ENCODE measurements at places on chromosomes 12 and 14.

DNA sequence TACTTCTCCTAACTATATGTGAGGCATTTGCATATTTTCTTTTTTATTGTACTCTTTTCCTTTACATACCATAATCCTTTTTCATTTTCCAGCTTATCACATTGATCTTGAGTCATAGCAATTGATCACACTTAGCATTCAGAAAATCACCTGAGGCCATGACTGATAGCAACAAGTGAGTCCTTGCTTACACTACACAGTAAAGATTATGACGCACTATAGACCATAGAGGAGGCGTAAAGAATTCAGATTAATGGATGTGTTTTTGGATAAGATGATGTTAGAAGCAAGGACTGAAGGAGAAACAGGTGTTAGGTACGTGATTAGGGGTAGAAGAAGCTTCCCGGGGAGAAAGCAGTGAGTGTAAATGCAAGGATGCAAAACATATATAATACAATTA lies 637.7 kb downstream of the ETNK1 start:
- no peak for DNase-seq

DNA sequence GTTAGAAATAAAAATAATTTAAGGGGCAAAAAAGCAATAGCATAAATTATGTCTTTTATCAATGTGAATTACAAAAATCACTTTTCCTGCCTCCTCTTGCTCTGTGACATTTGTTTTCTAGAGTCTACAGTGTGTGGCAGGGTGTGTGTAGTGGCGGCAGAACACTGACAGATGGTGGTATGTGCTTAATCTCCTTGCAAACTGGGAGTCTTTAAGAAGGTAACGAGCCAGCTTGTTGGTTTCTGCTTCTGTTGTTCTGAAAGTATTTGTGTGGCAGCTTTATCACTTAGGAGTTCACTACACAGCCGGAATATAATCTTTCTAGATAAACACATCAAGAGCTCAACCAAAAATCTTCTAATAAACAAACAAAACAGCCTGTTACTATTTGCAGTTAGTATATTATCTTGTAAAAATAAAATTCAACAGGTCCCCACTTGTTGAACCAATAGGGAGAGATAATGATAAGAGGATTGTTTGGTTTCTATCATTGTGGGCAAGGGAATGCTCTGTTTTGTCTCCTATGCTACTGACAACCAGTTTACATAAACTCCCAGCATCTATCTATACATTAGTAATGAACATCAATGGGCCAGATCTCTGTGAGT lies 13.0 kb downstream of the CDKL1 start:
- DNase-seq = no peak

GRCh38 chr12:42508913-42509460 lies 80.6 kb downstream of the PRICKLE1 start:
- DNase-seq = no peak

- no peak for DNase-seq
These were observed 130.8 kb upstream of the CNTN1 start for GRCh38 chr12:40561395-40561966.

DNA sequence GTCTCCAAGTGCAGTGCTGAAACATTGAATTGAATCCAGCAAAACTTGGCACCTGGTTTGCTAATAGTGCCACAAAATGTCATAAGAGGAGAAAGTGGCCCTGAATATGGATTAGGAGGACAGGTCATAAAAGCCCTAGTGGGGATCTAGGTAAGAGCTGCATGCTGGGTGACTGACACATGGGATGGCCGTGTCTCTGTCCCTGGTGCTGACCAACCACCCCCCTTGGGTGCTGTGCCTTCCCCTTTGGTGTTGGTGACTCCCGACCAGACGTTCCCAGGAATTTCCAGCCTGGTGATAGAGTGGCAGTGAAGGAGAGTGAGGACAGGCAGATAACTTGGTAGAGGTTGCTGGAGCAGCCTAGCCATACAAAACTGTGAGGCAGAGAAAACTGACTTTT lies 142.8 kb downstream of the VRK1 start:
- no peak for DNase-seq

GRCh38 chr12:44771485-44772021 lies 104.6 kb downstream of the NELL2 start:
- DNase-seq = no peak

- DNase-seq = peak; percentile 70
These were observed at the start of gene FAIM2 for GRCh38 chr12:49903700-49904423. Gene FAIM2 (minus strand): TSS chr12:49903900. CDS start chr12:49903792, 108 bp downstream.

DNA sequence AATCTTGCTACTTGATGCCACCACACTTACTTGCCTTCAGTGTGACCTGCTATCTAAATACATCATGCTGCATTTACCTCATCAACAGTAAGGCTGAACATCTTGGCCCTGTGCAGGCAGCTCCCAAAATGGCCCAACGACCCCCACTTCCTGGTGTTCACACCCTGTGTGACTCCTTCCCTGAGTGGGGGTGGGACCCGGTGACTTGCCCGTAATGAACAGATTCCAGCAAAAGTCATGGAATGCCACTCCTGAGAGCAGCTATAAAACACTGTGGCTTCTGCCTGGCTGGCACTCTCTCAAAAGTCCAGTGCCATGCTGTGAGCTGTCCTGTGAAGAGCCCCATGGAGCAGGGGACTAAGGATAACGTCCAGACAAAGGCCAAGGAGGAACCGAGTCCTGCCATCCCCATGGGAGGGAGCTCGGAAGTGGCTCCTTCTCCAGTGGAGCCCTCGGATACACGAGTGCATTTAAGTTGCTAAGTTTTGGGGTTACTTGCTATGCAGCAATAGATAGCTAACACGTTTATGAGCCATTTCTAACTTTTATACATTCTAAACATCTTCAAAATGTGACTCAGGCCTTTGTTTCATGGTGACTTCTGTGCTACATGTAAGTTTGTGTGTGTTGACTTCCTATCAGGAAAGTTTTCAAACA lies 33.0 kb downstream of the P2RX2 start:
- no peak for DNase-seq

- DNase-seq = no peak
These were observed 26.9 kb downstream of the TTC6 start for GRCh38 chr14:37622231-37622923.

- no peak for DNase-seq
These were observed 50.0 kb upstream of the PRIMA1 start for GRCh38 chr14:93838238-93838637.

GRCh38 chr12:76878099-76878898 lies 520 bp downstream of the CSRP2 start:
- DNase-seq = no peak

GRCh38 chr12:57823131-57823907 lies 4.8 kb upstream of the AVIL start:
- no peak for DNase-seq

DNA sequence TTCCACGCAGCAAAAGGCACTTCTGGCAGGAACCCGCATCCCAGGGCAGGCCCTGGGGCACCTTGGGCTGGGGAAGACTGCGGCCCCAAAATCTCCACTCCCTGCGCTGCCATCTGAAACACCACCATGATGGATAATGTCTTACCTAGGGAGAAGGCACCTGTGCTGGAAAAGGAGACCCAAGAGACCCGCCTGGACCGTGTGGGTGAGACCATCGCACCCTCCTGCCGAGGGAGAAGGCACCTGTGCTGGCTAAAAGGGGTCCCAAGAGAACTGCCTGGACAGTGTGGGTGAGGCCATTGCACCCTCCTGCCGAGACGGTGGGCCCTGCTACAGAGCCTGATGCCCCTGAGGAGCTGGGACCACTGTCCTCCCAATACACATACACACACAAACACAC lies 24.8 kb upstream of the INF2 start:
- DNase-seq = no peak

DNA sequence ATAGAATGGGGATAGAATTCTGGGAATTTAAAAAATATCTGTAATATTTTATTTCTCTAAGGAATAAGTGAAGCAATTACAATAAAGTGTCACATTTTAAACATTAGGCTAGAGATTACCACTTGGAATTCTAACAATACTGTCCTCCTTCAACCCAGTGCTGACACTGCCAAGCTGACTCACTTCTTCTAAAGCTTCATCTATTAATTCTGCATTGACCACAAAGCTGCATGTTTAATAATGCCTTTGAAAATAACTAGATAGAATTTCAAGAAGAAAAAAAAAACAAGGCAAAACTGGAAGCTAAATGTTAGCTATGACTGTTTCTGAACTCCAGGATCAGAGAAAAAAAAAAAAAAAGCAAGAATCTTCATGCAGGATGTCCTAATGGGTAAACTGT lies 970.7 kb upstream of the FBXO33 start:
- no peak for DNase-seq

GRCh38 chr14:52735921-52736489 lies 6.0 kb downstream of the STYX start:
- DNase-seq = no peak

GRCh38 chr14:44897845-44898151 lies 63.9 kb downstream of the KLHL28 start:
- DNase-seq = no peak

- DNase-seq = no peak
These were observed 64.2 kb upstream of the IFNG-AS1 start for GRCh38 chr12:67925077-67925476.

DNA sequence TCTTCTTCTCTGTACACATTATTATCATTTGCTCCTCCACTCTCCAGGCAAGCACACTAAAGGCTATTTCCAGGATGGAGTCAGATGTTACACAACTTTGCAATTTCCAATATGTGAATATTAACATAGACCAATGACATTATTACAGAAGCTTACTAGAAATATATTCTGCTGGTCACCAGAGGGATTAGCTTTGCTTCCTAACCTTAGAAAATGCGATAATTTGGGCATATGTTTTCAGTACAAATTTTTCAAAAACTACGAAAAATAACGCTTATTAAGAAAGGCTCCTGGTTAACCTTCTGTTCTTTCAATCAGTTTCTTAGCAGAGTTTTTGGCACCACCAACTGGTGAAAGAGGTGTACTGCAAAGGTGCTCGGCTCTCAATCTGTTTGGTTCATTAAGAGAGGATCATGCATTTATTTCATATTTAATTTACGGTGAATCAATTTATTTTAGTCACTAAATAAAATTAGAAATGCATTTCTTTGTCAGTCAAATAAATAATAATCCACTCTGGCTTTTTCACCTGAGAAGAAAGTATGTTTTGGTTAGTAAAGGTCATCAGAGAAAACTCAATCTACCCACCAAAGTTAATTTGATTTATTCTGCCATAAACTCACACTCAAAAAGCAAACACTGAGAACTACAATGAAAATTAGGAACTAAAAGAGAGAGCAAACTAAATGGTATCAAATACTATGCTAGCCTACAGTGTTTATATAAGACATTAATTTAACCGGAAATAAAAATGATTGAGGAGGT lies 39.2 kb downstream of the EFCAB11 start:
- DNase-seq = no peak

GRCh38 chr12:87086118-87086891 lies 830.1 kb upstream of the MGAT4C start:
- no peak for DNase-seq

DNA sequence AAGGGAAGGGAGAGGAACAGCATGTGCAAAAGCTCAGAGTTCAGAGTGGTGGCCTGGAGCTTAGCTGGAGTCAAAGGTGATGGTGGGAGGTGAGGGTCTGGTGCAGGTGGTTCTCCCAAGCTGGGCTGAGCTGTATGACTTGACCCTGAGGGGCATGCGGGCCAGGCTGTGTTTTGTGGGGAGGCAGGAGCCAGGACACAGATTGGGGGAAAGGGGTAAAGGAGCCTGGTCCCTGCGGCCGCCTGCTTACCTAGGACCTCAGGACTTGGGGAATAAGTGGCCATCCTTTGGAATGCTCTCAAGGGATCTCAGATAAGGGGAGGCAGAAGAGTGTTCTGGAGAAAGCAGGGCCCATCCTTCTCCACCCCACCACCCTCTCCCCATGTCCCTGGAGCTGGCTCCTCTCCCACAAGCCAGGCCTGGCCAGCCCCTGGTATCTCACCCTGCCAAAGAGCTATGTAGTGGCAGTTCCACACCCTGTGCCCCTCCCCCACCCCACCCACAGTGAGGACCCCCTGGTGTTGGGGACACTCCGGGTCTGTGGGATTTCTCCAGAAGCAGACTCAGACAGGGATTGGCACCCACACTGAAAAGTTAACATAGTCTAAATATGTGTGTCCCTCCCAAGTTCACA lies 19.9 kb upstream of the CEP170B start:
- no peak for DNase-seq

DNA sequence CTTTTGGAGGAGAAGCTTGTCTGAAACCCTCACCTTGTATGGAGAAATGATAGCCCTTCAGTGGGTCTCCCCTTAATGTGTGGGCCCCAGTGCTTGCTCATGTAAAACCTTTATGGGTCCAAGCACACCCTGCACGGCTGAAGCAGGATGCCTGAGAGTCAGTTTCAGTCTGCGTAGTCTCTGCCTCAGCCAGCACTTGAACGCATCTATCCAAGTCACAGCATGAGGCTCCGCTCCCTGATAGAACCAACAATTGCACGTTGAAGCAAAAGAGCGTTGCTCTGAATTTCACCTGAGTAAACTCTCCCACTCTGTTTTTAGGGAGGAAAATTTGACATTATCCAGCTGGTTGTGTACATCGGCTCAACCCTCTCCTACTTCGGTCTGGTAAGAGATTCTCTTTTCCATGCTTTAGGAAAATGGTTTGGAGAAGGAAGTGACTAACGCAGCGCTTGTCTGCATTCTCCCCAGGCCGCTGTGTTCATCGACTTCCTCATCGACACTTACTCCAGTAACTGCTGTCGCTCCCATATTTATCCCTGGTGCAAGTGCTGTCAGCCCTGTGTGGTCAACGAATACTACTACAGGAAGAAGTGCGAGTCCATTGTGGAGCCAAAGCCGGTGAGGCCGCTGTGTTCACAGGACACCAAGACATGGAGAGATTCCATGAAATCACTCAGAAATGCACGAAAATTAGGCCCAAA lies 33.0 kb upstream of the P2RX4 start:
- DNase-seq = no peak

- DNase-seq = no peak
These were observed 42.1 kb downstream of the NFKBIA start for GRCh38 chr14:35362450-35362849.

- DNase-seq = peak; percentile 7
These were observed 59.6 kb downstream of the FIGNL2 start for GRCh38 chr12:51788876-51789275.

- DNase-seq = peak; percentile 41
These were observed 37.0 kb downstream of the BTG1 start for GRCh38 chr12:92108651-92109050.

DNA sequence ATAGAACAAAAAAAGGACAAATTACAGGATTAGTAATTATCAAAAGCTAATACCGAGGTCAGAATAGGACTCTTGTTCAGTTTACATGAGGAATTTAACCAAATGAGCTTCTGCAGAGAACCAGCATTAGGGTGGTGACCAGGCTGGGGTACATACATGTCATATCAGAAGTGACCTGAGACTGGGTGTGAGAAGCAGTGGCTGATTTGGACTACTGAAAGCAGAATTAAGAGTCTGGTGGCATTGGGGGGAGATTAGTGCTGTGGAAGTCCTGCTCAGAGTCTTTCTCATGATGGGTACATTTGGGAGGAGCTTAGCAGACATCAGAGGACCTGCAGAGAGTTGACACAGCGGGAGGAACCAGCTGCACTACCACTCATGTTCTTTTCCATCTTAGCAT lies 21.7 kb downstream of the TRAF3 start:
- no peak for DNase-seq

DNA sequence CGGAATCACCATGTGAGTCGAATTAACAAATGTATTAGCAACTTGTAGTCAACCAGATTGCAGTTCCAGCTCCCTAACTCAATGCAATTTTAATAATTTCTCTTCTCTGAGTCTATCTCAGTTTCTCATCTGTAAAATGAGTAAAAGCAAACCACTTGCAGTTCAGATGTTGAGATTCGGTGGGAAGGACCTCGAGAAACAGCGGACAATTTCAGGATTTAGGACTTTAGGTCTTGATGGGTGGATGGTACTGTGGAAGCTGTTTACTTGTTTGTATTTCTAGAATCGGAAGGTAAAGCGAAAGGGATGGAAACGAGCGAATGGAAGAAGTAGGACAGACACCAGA lies 510 bp upstream of the TTC8 start:
- DNase-seq = no peak

All from AG09319 (cell line).